ENCODE measurements at places on chromosomes 5 and 9. TPM values are rescaled to one million over a fixed set of nuclear protein-coding genes. Genes with fewer than 3 reads are reported as not detected.

DNA sequence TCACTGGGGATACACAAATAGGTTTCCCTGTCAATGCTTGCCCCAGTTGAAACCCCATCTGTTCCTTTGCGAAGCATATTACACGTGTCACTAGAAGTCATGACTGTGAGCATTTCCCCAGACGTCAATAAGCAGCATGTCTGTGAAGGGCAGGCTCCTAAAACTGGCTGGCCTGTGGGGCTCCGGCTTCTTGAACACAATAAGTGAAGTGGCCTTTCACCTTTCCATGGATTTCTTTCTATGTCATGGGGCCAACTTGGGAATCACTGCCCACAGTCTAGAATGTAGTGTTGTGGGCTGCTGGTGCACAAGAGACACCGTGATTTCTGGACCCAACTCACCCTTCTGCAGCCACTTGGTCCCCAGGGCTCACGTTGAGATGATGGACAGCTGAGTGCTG lies 60.4 kb upstream of the CTSL start:
- no peak overlapping the region for H3K27ac ChIP-seq
- H3K4me3 ChIP-seq = no peak overlapping the region
- H3K27me3 ChIP-seq = no peaks in the 10 kb centered on the region
- DNase-seq = no peak

HAVCR2 gene
- 0.64 TPM for total RNA-seq

ETF1 gene
- total RNA-seq = 99.6 TPM

GRCh38 chr5:127898551-127899213 lies 184.9 kb upstream of the SLC12A2 start:
- H3K36me3 ChIP-seq = no peaks in the 10 kb centered on the region
- H3K4me3 ChIP-seq = no peak overlapping the region
- H3K27me3 ChIP-seq = no peaks in the 10 kb centered on the region
- no peak for DNase-seq
- H3K4me1 ChIP-seq = no peaks in the 10 kb centered on the region
- no peak overlapping the region for H3K27ac ChIP-seq

GRCh38 chr5:79687889-79688288 lies 1.7 kb upstream of the CMYA5 start:
- H3K27me3 ChIP-seq = no peaks in the 10 kb centered on the region
- H3K36me3 ChIP-seq = peaks cover 47% of the 10 kb centered on the region
- no peak overlapping the region for H3K4me3 ChIP-seq
- DNase-seq = no peak
- H3K27ac ChIP-seq = no peak overlapping the region

TAF1L gene
- total RNA-seq = not detected

DNA sequence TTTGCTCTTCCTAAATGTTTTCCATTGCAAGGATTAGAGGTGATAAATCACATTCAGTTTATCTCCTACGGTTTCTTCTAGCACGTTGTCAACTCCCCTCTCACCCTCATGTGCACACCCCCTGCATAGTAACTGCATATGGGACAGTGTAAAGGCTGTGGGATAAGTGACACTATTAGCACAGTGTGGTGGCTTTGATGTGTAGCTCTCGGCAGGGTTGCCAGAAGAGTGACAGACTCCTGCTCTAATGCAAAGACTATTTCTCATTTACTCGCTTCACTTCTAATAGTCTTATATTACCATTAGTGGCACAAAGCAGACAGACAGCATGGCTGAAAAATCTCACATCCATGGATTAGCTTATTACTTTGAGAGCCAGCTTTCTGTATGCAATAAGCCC lies 454.6 kb downstream of the CETN3 start:
- no peaks in the 10 kb centered on the region for H3K27me3 ChIP-seq
- H3K36me3 ChIP-seq = no peaks in the 10 kb centered on the region
- H3K27ac ChIP-seq = no peak overlapping the region
- DNase-seq = no peak
- no peak overlapping the region for H3K4me3 ChIP-seq

DNA sequence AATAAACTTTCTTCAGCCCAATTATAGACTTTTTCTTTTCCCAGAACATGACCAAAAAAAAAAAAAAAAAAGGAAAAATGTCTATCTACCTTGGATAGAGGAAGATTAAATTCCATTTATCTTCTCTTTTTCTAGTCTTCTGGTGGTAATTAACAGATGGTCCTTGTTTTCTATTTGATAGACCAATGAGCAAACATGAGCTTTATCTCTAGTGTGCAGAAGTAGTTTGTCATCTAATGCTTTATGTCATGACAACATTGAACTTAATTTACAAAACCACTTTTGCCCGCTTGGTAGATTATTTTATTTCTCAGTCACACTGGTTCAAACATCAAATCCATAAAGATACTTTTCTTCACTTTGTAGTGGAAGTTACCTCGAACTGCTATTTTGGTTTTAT lies 69.5 kb upstream of the ELL2 start:
- no peaks in the 10 kb centered on the region for H3K4me1 ChIP-seq
- no peak overlapping the region for H3K27ac ChIP-seq
- H3K4me3 ChIP-seq = no peak overlapping the region
- H3K36me3 ChIP-seq = no peaks in the 10 kb centered on the region
- no peak for DNase-seq
- H3K27me3 ChIP-seq = no peaks in the 10 kb centered on the region

DNA sequence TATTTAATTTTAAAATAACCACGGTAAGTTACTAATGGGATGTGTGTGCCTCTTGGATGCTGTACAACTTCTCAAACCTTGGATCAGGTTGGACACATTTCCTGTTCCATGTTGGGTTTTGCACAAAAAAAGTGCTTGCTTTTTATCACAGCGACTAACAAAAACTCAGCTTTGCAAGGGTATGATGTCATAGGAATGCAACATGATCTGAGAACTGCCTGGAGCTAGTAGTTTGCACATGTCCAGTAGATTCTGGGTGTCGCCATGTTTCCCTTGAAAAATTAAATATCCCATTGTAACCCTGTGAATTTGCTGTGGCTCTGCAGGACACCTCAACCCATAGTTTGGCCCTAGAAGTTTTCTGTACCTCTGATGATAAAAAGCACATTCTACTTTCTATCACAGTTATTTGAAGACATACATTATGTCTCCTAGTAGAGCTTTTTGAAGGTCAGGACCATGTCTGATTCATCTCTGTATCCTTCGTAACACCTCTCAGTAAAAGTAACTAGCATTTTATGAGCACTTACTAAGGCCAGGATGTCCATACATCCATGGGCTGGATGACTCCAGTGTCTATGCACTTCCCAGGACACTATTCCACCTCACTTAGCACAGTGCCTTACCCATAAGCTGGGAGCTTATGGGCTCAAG lies 11.5 kb upstream of the FRMPD1 start:
- H3K4me3 ChIP-seq = no peak overlapping the region
- H3K4me1 ChIP-seq = peaks cover 3% of the 10 kb centered on the region
- no peak for DNase-seq
- H3K27me3 ChIP-seq = peaks cover 9% of the 10 kb centered on the region
- H3K27ac ChIP-seq = no peak overlapping the region
- no peaks in the 10 kb centered on the region for H3K36me3 ChIP-seq

Data from activated B cell treated with CpG ODN at 0.5 μM for 24 hours (primary cell).